ENCODE measurements at places on chromosomes 11 and 22. TPM values are rescaled to one million over a fixed set of nuclear protein-coding genes. Genes with fewer than 3 reads are reported as not detected.

DNA sequence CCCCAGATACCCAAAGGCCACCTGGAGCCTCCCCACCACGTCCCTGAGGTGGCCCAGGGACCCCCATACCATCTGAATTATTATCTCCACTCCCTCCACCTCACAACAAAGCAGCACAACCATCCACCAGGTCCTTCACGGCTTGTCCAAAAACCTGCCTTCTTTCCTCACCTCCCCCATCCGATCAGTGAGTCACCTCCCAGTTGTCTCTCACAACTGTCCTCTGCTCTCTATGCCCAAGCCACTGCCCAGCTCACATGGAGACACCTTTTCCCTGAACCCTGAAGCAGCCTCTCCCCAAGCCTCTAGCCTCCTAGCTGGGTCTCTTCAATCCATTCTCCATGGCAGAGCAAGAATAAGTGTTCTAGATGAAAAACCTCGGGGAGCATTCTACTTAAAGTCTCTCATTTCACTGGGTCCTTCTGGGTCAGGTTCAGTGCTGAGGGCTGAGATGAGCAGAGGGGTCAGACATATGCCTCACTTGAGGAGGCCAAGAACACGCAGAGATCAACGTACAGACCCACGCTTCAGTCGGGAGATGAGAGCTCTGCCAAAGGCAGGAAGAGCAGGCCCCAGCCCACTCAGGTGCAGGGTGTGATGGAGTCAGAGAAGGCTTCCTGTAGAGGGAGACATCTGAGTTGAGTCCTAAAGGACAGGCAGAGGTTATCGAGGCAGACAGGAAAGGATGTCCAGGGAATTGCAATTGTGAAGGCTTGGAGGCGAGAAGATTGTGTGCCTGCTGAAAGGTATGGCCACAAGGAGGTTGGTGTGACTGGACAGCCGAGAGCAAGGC lies 74.7 kb downstream of the PDE2A start:
- H3K27me3 ChIP-seq = peaks cover 7% of the 10 kb centered on the region
- no peak overlapping the region for H3K27ac ChIP-seq
- no peak overlapping the region for H3K4me3 ChIP-seq
- no peaks in the 10 kb centered on the region for H3K36me3 ChIP-seq

DNA sequence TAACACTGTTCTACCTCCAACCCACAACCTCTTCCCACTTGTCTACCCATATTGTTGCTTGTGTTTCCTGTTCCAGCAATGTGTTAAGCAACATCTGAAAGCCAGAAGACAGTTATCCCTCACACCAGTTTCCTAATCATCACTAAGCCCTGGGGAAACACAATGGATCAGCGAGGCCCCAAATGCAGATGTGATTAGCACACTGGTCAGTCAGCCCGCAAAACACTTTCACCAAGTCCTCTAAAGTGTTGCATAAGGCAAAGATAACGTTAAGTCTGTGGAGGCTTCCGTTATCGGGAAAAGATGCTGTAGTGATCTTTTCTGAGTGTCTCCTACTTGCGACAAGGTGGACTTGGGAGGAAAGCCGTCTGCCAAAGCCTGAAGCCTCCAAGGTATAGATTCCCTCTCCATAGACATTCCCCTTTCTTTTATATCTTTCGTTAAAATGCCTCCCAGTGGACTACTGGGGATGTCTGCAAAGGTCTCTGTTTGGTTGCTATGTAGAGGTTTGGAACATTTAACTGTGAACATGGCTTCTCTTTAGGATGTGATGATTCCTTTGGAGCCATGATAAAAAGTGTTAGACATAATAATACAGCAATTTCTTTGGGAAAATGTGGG lies at the start of gene MS4A3:
MS4A3 (plus strand) TSS at position 317 of the 621 bp plus-strand sequence. CDS start 4,496 bp downstream, outside the sequence.
- H3K36me3 ChIP-seq = no peaks in the 10 kb centered on the region
- H3K27me3 ChIP-seq = no peaks in the 10 kb centered on the region
- DNase-seq = no peak
- H3K4me3 ChIP-seq = no peak within 1 kb of the TSS

- no peaks in the 10 kb centered on the region for H3K36me3 ChIP-seq
- no peaks in the 10 kb centered on the region for H3K27me3 ChIP-seq
- no peak overlapping the region for H3K27ac ChIP-seq
Observed at GRCh38 chr11:134905928-134906327, 493.9 kb upstream of the B3GAT1 start.

- H3K27me3 ChIP-seq = no peaks in the 10 kb centered on the region
- H3K4me3 ChIP-seq = peak overlapping the region; percentile 68
- H3K27ac ChIP-seq = 0 out of 2 replicates have a peak overlapping the region, but pooled peaks have one; percentile 36
- H3K36me3 ChIP-seq = no peaks in the 10 kb centered on the region
- H3K4me1 ChIP-seq = 0 out of 2 replicates have a peak, but pooled peaks cover 1% of the 10 kb centered on the region
- no peak for DNase-seq
Observed at GRCh38 chr11:33256031-33256812, 959 bp upstream of the HIPK3 start.

DNA sequence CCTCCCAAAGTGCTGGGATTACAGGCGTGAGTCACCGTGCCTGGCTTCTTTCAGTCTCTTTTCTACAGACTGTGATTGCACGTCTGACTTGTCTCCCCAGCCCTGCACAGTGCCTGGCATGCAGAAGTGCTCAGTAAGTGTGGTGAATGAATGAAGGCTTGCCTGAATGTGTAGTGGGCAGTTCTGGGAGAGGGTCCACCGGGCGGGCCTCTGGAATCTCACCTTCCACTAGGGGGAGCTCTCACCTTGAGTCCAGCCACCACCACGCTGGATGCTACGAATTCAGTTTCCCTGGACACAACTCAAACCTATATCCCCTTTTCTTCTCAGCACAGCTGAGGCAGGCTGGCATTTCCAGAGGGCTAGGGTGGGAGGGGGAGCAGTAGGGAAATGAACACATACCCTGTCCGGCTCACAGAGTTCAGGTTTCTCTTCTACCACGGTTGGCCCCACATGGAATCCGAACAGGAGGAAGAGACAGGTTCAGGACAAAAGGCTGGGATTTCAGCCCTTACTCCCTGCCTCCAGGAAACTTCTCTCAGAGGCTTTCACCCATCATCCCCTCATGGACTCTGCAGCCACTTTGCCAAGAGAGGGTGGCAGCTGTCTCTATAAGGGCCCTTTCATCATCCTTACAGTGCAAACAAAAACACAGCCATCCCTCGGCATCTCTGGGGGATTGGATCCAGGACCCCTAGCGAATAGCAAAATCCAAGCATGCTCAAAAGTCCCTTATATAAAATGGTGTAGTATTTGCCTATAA lies 86.8 kb downstream of the NECTIN1 start:
- no peaks in the 10 kb centered on the region for H3K4me1 ChIP-seq
- DNase-seq = no peak
- H3K27me3 ChIP-seq = no peaks in the 10 kb centered on the region
- H3K4me3 ChIP-seq = no peak overlapping the region
- no peaks in the 10 kb centered on the region for H3K36me3 ChIP-seq

DNA sequence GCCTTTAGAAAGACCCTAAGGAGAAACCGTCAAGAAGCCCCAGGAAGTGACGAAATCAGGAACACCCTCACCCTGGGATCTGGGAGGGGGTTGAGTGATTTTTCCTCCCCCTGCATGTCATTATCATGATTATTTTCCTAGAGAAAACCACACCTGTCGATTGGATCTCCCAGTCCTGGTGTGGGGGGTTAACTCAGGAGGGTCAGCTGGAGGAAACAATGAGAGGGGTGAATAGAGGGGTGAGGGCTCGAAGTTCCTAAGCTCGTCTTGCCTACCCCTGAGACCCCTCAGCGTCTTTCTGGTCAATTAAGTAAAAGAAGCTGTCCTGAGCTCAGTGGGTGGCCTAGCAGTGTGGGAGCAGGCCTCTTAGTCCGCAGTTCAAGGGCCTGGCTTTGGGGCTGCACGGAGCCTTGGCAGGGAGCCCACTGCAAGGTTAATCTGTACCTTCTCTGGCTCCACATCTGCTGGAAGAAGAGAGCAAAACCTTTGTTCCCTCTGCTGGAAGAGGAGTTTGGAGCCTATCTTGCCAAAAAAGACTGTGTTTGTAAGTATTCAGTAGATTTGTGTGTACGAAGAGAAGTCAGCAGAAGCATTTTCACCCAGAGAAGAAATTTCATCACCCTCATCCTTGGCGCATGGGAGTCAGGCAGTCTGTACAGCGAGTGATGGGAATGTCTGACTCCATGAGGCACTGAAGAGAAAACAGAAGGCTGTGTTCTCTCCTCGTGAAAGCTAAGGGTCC lies 34.2 kb upstream of the FTH1 start:
- H3K4me3 ChIP-seq = no peak overlapping the region
- DNase-seq = no peak
- H3K36me3 ChIP-seq = no peaks in the 10 kb centered on the region
- peaks cover 19% of the 10 kb centered on the region for H3K4me1 ChIP-seq

- H3K27me3 ChIP-seq = no peaks in the 10 kb centered on the region
- H3K27ac ChIP-seq = no peak overlapping the region
- DNase-seq = no peak
Observed at GRCh38 chr22:36456464-36456845, 25.0 kb downstream of the TXN2 start.

DNA sequence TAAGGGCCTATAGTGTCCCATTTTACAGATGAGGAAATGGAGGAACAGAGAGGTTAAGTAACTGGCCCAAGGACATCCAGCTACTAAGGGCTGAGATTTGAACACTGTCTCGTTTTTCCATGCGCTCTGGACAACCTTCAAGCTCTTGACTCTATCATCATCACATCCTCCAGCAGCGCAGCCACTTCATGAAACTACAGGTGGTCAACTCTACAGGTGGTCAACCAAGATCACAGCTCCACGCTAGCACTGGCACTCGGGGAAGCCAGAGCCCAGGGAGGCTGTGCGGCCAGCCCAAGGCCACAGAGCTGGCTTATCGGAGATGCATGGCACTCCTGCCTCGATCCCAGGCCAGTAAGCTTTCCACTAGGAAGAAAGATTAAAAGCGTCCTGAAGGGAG lies 40.0 kb downstream of the PHF21B start:
- DNase-seq = no peak
- no peak overlapping the region for H3K4me3 ChIP-seq
- no peaks in the 10 kb centered on the region for H3K4me1 ChIP-seq
- H3K36me3 ChIP-seq = peaks cover 14% of the 10 kb centered on the region
- no peak overlapping the region for H3K27ac ChIP-seq

- no peaks in the 10 kb centered on the region for H3K27me3 ChIP-seq
- no peaks in the 10 kb centered on the region for H3K36me3 ChIP-seq
- no peak for DNase-seq
Observed at GRCh38 chr11:46162700-46163099, 41.4 kb upstream of the PHF21A start.

- H3K27ac ChIP-seq = no peak overlapping the region
- no peaks in the 10 kb centered on the region for H3K27me3 ChIP-seq
- no peak for DNase-seq
- 0 out of 2 replicates have a peak, but pooled peaks cover 4% of the 10 kb centered on the region for H3K4me1 ChIP-seq
Observed at GRCh38 chr11:47915783-47916182, 64.6 kb upstream of the PTPRJ start.

GRCh38 chr11:30587269-30587812 lies 1.2 kb upstream of the MPPED2 start:
- H3K27me3 ChIP-seq = peaks cover 24% of the 10 kb centered on the region
- H3K4me3 ChIP-seq = no peak overlapping the region
- H3K4me1 ChIP-seq = no peaks in the 10 kb centered on the region
- H3K36me3 ChIP-seq = no peaks in the 10 kb centered on the region

- H3K27me3 ChIP-seq = no peaks in the 10 kb centered on the region
- peaks cover 29% of the 10 kb centered on the region for H3K4me1 ChIP-seq
- no peak for DNase-seq
- no peaks in the 10 kb centered on the region for H3K36me3 ChIP-seq
Observed at GRCh38 chr22:27312966-27313855, 488.3 kb downstream of the MN1 start.

DNA sequence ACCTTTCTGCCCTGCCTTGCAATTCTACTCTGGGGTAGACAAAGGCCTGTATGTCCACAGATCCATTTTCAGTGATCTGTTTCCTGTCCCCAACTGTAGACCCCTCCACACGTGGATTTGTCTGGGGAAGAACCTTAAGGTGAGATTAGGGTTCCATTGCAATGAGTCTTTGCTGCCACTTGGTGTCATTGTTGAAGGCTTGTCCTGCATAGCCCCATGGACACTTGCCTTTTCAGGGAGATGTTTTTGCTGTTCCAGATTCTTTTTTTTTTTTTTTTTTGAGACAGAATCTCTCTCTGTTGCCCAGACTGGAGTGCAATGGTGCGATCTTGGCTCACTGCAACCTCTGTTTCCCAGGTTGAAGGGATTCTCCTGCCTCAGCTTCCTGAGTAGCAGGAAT lies 21.8 kb downstream of the SERPING1 start:
- no peak overlapping the region for H3K4me3 ChIP-seq
- no peaks in the 10 kb centered on the region for H3K36me3 ChIP-seq
- H3K4me1 ChIP-seq = no peaks in the 10 kb centered on the region
- H3K27me3 ChIP-seq = no peaks in the 10 kb centered on the region

- H3K36me3 ChIP-seq = no peaks in the 10 kb centered on the region
- H3K4me3 ChIP-seq = no peak overlapping the region
- no peaks in the 10 kb centered on the region for H3K27me3 ChIP-seq
Observed at GRCh38 chr11:64814712-64815187, 4.4 kb upstream of the MEN1 start.

DNA sequence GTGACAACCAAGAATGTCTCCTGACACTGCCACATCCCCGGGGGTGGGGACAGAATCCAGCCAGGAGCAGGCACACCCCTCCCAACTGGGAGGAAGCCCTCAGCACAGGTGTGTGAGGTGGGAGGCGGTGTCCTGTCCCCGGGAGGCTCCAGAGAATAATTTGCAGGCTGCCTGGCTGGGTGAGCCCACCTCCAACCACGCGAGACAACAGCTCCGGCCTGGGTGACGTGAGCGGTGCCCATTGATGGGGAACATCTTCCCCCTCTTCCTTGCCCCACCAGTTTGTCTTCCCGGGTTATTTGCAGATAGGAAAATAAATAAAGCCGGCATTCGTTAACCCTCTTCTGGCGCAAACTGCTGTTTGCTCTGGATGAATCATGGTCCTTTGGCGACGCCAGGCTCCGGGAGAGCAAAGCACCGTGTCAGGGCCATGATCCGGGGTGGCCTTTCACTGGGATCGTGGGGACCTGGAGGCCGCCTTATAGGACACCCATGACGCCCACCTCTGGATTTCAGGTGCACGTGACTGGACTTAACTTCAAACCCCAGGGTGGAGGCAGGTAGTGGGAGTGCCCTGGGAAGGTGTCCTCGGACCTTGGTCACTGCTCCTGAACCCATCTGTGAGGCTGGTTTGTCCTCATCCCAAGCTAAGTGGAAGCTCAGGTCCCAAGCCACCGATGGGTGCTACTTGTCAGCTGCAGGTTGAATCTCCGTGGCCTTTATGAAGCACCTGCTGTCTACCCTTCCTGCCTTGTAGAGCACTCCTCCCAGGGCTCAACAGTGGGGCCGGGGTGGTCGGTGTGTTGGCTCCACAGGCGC lies 13.9 kb downstream of the CCND1 start:
- DNase-seq = no peak
- H3K27ac ChIP-seq = no peak overlapping the region
- H3K27me3 ChIP-seq = no peaks in the 10 kb centered on the region
- H3K4me1 ChIP-seq = peaks cover 13% of the 10 kb centered on the region
- no peak overlapping the region for H3K4me3 ChIP-seq

DYNC2H1 gene
- total RNA-seq = 12.7 TPM

MAJIN gene
- not detected for total RNA-seq

NRIP3 gene
- 7.8 TPM for total RNA-seq

MFRP gene
- total RNA-seq = not detected

ENTHD1 gene
- not detected for total RNA-seq

ALDH3B1 gene
- total RNA-seq = 0.32 TPM

PIK3C2A gene
- total RNA-seq = 117 TPM

RASSF10 gene
- total RNA-seq = 1.5 TPM

All from H1 (cell line).